ENCODE measurements at places on chromosomes 6 and 20. TPM values are rescaled to one million over a fixed set of nuclear protein-coding genes. Genes with fewer than 3 reads are reported as not detected.

PROCR gene
- 181 TPM for total RNA-seq

FOXA2 gene
- not detected for total RNA-seq

ELMO2 gene
- total RNA-seq = 48.9 TPM

GUCA1A gene
- not detected for total RNA-seq

SYNDIG1 gene
- 22.5 TPM for total RNA-seq

PRSS35 gene
- 1.8 TPM for total RNA-seq

SLC32A1 gene
- not detected for total RNA-seq

DNA sequence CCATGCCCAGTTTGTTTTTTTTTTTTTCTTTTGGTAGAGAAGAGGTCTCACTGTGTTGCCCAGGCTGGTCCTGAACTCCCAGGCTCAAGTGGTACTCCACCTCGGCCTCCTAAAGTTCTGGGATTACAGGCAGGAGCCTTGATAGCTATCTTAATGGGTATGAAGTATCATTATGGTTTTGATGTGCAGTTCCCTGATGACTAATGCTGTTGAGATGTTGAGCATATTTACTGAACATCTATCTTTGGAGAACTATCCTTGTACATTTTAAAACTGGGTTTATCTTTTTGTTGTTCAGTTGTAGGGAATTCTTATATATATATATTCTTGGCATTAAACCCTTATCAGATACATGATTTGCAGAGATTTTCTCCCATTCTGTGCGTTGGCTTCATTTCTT, 21.4 kb upstream of the MYL9 start:
- DNase-seq = no peak
